ENCODE measurements at places on chromosomes 6 and 20.

GRCh38 chr6:169381988-169382387 is 128.3 kb upstream of the THBS2 start:
- no peak for DNase-seq

GRCh38 chr6:81997090-81997926 is 244.8 kb upstream of the TENT5A start:
- DNase-seq = peak; percentile 94

GRCh38 chr6:109896341-109896740 is 81.8 kb upstream of the GPR6 start:
- DNase-seq = peak; percentile 12

GRCh38 chr6:28258877-28259777 is at the start of gene NKAPL:
TSS of gene NKAPL (plus strand) at chr6:28259297. CDS start at chr6:28259372, 75 bp downstream.
- peak; percentile 91 for DNase-seq

DNA sequence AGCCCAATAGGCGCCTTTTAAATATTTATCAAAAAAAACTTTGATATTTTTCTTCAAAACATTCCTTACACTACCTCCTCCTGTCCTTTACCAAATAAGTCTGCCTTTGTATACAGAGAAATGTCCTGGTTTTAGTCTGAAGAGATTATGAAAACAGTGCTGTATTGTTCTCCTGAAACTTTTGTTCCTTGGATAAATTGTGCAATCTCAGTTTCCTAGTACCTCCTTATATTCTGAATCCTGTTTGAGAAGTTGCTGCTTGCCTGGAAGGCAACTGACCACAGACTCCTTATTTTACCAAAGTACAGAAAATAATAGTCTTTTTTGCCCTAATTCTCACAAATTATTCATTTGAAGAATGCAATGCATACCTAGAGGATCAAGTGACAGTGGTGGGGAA is 349.5 kb downstream of the EPHA7 start:
- DNase-seq = no peak

DNA sequence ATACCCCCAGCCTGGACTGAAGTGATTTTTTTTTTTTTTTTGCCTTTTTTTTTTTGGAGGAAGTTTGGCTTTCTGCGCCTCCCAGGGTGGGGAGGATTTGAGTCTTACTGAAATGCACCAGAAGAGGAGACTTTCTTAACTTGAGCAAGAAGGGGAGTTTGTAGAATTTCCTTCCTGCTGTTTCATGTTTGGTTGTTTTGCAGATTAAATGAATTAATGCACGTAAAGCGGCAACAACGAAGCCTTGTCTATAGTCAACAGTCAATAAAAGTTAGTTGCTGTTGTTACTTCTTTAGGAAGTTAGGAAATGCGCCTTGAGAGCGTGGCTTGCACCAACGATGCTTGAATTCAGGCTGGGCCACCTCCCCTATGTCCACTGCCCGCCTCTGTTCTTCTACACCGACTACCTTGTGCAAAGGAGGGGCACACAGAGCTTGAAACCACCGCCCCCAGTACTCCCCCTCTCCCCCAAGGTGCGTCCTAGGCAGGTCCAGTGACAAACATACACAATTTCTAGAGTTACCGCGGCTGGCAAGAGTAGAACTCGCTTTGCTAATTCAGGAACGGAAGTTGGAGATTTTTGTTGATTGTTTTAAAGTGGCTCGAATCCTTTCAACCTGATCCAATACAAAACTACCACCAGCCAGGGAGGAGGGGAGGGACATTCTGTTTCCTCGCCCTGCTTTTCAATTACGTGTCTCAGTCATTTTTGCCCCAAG is 830 bp upstream of the CYP24A1 start:
- DNase-seq = no peak

- no peak for DNase-seq
These were observed 173.2 kb downstream of the VEGFA start for GRCh38 chr6:43943099-43943766.

All from GM23248 (cell line).